ENCODE measurements at places on chromosomes 11 and 22. TPM values are rescaled to one million over a fixed set of nuclear protein-coding genes. Genes with fewer than 3 reads are reported as not detected.

HMOX1 gene
- total RNA-seq, result 39.0 TPM

ARHGAP42 gene
- total RNA-seq, result 6.4 TPM

CARD10 gene
- total RNA-seq, result 11.6 TPM

HPX gene
- total RNA-seq, result not detected

MMP12 gene
- not detected for total RNA-seq

GRCh38 chr11:124194293-124195188 lies 11.4 kb downstream of the OR10D3 start:
- peak overlapping the region; percentile 10 for H3K27ac ChIP-seq
- no peaks in the 10 kb centered on the region for H3K36me3 ChIP-seq
- H3K4me3 ChIP-seq, result no peak overlapping the region
- H3K27me3 ChIP-seq, result no peaks in the 10 kb centered on the region
- DNase-seq, result no peak
- no peaks in the 10 kb centered on the region for H3K4me1 ChIP-seq

GRCh38 chr22:45884201-45885062 lies 92.5 kb downstream of the WNT7B start:
- H3K27ac ChIP-seq, result no peak overlapping the region
- no peaks in the 10 kb centered on the region for H3K27me3 ChIP-seq
- no peak for DNase-seq
- H3K4me1 ChIP-seq, result peaks cover 17% of the 10 kb centered on the region
- H3K4me3 ChIP-seq, result no peak overlapping the region

- no peaks in the 10 kb centered on the region for H3K27me3 ChIP-seq
- H3K36me3 ChIP-seq, result peaks cover 14% of the 10 kb centered on the region
- H3K4me3 ChIP-seq, result no peak overlapping the region
- peak overlapping the region; percentile 5 for H3K27ac ChIP-seq
Observed at GRCh38 chr22:45208993-45209838, 31.5 kb downstream of the KIAA0930 start.

DNA sequence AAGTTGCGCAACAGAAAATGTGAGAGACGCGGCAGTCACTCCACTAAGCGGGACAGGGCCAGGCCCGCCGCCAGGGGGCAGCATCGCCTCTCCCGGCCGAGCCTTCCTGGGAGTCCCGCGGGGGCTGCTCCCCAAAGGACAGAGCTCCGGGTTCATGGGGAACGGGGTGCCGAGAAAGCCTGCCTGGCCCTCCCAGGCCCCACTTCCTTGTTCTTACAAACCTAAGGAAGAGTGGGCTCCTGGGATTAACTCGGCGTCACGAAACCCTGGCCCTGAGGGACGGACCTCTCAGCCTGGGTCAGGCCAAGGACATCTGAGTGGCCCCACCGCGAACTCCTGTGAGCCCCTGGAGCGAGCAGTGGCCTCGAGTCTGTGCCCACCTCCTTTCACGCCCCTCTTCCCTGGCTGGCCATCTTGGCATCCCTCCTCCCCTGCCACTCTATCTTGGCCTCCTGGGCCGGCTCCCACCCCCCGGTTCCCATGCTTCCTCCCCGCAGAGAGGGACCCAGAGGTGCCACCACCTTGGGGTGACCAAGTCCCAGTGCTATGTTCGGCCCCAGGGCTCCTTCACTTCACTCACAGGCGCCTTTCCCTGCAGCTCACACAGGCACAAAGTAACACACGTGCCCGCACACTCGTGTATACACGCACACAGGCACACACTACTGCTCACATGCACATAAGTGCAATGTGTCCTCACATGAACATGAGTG lies 99.9 kb upstream of the FGF3 start:
- DNase-seq, result no peak
- H3K27me3 ChIP-seq, result no peaks in the 10 kb centered on the region
- peak overlapping the region; percentile 37 for H3K27ac ChIP-seq
- peaks cover 15% of the 10 kb centered on the region for H3K4me1 ChIP-seq
- no peak overlapping the region for H3K4me3 ChIP-seq

DNA sequence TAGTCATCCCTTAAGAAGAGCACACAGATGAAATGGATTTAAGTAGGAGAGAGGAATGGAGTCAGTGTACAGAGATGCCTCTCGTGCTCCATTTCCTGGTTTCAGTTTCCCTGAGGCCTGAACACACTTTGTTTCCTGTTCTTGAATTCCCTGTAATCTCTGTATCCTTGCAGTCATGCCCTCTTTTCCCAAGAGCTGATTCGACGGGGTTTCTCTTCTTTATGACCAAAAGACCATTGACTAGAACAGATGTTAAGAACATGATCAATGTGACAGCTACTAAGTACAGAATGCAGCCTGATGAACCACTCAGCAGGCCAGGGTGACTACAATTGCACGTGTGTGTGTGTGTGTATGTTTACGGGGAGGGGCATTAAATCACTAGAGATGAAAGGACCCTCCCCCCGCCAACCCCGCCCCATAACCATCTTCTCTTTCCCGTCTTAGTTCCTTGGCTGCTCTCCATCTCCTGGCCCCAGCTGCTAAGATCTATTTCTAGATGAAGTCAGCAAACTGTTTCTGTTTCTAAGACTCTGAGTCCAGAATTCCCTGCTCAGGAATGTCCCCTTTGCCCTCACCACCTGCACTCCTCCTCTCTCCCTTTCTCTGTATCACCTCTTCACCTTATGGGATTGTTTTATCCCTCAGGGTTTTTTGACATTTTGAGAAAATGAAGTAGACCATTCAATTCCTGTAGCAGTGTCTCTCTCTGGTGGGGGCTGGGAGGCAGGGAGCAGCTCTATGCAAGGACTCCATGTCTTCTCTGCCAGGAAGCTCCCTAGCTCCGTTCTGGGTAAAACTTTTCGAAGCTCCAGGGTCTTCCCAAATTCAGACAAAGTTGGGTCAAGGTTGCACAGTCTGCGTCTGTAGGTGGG lies 26.0 kb downstream of the SLC22A6 start:
- no peak overlapping the region for H3K4me3 ChIP-seq
- no peaks in the 10 kb centered on the region for H3K27me3 ChIP-seq
- no peak overlapping the region for H3K27ac ChIP-seq
- H3K36me3 ChIP-seq, result no peaks in the 10 kb centered on the region
- DNase-seq, result no peak

DNA sequence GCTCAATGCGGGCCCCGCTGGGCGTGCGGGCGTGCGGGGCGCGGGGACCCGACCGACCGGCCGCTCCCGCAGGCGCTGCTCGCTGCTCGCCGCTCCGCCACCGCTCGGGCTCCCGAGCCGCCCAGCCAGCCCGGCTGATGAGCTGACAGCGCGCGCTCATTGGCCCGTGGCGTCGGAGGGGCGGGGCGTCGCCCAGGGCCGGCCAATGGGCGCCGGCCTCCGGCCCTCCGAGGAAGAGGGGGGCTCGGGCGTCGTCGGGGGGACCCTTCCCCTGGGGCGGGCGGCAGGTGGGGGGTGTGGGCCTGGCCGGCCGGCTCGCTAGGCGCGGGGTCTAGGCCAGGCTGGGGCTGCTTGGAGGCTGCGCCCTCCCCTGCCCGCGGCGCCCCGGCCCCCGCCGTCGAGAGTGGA lies at the start of gene SCUBE1:
SCUBE1 (minus strand) TSS at position 111 of the 408 bp plus-strand sequence. CDS start 111 bp downstream, outside the sequence.
- peaks cover 15% of the 10 kb centered on the region for H3K4me1 ChIP-seq
- H3K27me3 ChIP-seq, result peaks cover 98% of the 10 kb centered on the region
- no peak within 1 kb of the TSS for H3K27ac ChIP-seq

GRCh38 chr22:44338177-44338810 lies 25.5 kb upstream of the SHISAL1 start:
- H3K4me3 ChIP-seq, result no peak overlapping the region
- no peaks in the 10 kb centered on the region for H3K36me3 ChIP-seq
- H3K27me3 ChIP-seq, result no peaks in the 10 kb centered on the region
- DNase-seq, result no peak
- H3K4me1 ChIP-seq, result peaks cover 29% of the 10 kb centered on the region
- H3K27ac ChIP-seq, result no peak overlapping the region

DNA sequence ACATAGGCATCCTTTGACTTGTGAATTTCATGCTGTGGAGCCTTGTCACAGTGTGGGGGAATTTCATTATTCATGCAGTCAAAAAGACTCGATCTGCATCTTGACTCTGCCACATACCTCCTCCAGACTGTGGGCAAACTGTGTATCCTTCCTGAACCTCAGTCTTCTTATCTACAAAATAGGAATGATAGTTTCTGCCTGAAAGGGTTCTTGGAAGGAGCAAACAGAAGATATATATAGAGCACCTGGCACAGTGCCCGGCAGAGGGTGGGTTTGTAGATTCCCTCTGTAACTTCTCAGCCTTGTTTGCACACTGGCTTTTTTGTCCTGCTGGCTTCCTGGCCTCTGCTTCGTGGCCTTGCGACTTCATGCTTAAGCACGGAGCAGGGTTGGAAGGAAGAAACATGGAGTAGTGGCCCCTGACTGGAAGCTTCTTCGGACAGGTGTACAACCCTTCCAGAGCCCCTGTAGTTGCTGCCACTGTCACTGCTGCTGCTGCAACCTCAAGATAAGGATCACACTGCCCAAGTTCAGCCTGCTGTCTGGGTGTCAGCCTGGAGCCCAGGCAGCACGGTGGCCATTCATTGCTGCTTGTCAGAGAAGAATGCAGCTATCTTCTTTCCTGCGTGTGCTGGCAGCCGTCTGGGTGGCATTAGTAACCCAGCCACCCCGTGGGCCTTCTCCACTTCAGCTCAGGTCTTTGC lies 106.4 kb downstream of the MICAL2 start:
- no peaks in the 10 kb centered on the region for H3K27me3 ChIP-seq
- DNase-seq, result no peak
- no peaks in the 10 kb centered on the region for H3K36me3 ChIP-seq
- peak overlapping the region; percentile 30 for H3K27ac ChIP-seq

GRCh38 chr11:34263441-34264091 lies 94.2 kb downstream of the ABTB2 start:
- DNase-seq, result no peak
- no peak overlapping the region for H3K27ac ChIP-seq
- H3K4me3 ChIP-seq, result no peak overlapping the region
- H3K36me3 ChIP-seq, result no peaks in the 10 kb centered on the region
- H3K4me1 ChIP-seq, result peaks cover 15% of the 10 kb centered on the region
- no peaks in the 10 kb centered on the region for H3K27me3 ChIP-seq

GRCh38 chr11:112292785-112293407 lies 32.2 kb upstream of the PLET1 start:
- no peaks in the 10 kb centered on the region for H3K36me3 ChIP-seq
- DNase-seq, result no peak
- H3K4me1 ChIP-seq, result peaks cover 17% of the 10 kb centered on the region
- peak overlapping the region; percentile 35 for H3K27ac ChIP-seq
- no peak overlapping the region for H3K4me3 ChIP-seq

GRCh38 chr11:118641397-118642019 lies 34.1 kb downstream of the PHLDB1 start:
- no peaks in the 10 kb centered on the region for H3K4me1 ChIP-seq
- DNase-seq, result no peak
- no peak overlapping the region for H3K27ac ChIP-seq

DNA sequence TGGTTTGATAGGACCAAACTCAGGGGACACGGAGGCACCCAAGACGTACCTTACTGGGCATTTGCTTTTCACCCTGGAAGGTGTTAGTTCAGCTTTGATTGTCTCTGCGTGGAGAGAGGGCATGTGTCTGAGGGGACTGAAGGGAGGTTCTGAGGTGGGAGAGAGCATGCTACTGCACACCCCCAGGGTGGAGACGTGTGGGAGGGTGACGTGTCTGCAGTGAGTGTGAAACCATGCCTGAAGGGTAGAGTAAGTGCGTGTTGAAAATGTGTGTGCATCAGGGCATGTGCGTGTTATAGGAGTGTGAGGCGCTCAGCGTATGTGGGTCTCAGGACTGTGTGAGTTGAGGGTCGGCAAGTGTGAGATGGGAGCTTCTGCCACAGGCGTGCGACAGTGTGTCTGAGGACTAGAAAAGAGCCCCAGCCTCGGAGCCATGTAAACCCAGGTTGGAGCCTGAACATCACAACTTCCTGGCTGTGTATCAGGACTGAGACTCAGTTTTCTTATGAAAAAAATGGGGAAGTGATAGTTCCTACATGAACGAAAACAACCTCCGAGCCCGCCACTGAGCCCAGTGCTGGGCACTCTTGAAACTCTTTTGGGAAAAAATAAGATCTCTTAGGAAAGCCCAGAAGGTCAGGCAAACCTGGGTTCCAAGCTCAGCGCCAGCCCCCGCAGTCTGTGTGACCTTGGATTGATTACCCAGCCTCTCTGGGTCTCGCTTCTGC lies 11.8 kb upstream of the KCNJ11 start:
- no peaks in the 10 kb centered on the region for H3K36me3 ChIP-seq
- H3K4me1 ChIP-seq, result no peaks in the 10 kb centered on the region

DNA sequence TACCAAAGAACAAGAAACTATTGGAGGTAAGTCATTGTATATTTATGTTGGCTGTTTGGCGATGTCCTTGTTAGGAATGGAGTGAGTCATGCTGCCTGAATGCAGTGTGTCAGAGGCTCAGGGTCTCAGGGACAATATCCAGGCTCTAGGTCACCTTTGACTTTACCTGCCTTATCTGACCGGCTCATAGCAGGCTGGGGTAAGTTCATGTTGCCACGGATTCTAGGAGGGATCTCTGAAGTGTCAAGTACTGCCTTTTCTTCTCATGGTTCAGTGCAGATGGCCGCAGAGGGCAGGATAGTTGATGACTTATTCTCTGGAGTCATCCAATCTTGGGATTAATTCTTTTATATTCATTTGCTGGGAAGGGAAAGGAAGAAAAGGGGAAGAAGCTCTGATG lies 53.2 kb downstream of the SPON1 start:
- H3K4me3 ChIP-seq, result no peak overlapping the region
- no peak for DNase-seq
- H3K36me3 ChIP-seq, result no peaks in the 10 kb centered on the region

DNA sequence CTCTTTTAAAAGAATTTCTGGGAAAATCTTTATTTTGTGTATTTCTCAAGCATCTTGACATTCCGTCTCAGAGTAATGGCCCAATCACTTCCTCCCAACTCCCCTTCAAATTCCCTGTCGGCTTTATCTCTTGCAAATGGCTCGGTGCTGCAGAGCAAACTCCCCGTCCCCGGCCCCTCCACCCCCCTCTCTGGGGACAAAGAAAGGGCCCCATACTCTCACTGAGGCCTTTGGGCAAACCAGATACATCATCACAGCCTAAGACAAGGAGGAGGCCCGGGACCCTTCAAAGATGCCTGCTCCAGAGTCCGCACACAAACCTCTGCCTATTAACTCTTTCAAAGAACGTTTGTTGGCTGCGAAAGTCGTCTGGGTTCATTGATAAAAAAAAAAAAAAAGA lies 3.9 kb upstream of the SMIM38 start:
- no peak overlapping the region for H3K27ac ChIP-seq
- H3K4me3 ChIP-seq, result no peak overlapping the region
- no peak for DNase-seq
- H3K27me3 ChIP-seq, result peaks cover 3% of the 10 kb centered on the region
- H3K36me3 ChIP-seq, result no peaks in the 10 kb centered on the region

- H3K36me3 ChIP-seq, result peaks cover 32% of the 10 kb centered on the region
- no peak for DNase-seq
- peak overlapping the region; percentile 47 for H3K27ac ChIP-seq
- H3K27me3 ChIP-seq, result no peaks in the 10 kb centered on the region
Observed at GRCh38 chr11:1749395-1750351, 722 bp downstream of the IFITM10 start.

Measured in esophagus squamous epithelium (tissue), 5 donors.